ENCODE measurements at places on chromosomes 2 and 18. TPM values are rescaled to one million over a fixed set of nuclear protein-coding genes. Genes with fewer than 3 reads are reported as not detected.

MROH2A gene
- total RNA-seq, result not detected

GRCh38 chr2:74814102-74814501 lies 19.8 kb upstream of the HK2 start:
- no peak overlapping the region for H3K27ac ChIP-seq
- no peak for DNase-seq
- no peaks in the 10 kb centered on the region for H3K36me3 ChIP-seq
- H3K27me3 ChIP-seq, result peaks cover 46% of the 10 kb centered on the region

DNA sequence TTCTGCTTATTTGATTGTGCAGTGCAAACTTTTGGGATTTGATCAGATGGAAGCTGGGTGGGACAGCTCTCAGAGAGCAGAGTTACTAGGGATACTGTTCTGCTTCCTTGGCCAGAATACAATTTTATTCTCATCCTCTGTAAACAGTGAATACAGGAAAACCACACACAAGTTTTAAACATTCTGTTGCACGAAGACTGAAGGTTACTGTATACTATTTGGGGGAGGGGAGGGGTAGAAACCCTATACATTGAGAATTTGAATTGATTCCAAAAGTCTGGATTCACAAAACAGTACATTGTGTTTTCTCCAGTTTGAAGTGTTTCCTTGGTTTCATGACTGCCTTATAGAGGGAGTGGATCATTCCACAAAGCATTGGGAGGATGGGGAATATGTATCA lies 149.9 kb downstream of the SETBP1 start:
- DNase-seq, result no peak
- peaks cover 4% of the 10 kb centered on the region for H3K36me3 ChIP-seq
- no peak overlapping the region for H3K4me3 ChIP-seq
- H3K27ac ChIP-seq, result peak overlapping the region; percentile 94

DNA sequence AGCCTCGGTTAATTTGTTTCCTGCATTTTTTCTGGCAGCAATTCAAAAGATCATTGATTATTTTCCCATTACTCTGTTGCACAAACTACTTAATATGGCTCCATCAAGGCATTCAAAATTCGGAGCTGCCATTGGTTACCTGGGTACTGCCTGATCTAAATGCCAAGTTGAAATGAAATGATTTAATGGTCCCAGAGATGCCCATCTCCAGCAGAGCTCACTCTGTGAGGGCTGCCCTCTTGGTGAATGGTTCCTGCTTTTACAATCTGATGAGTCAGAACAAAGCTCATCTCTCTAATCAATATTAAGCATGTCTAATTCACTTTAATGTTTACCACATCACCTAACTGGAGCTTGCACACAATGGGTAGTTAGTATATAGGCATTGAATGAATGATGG lies 126.1 kb downstream of the CTNNA2 start:
- H3K36me3 ChIP-seq, result no peaks in the 10 kb centered on the region
- no peak overlapping the region for H3K4me3 ChIP-seq
- H3K4me1 ChIP-seq, result no peaks in the 10 kb centered on the region

DNA sequence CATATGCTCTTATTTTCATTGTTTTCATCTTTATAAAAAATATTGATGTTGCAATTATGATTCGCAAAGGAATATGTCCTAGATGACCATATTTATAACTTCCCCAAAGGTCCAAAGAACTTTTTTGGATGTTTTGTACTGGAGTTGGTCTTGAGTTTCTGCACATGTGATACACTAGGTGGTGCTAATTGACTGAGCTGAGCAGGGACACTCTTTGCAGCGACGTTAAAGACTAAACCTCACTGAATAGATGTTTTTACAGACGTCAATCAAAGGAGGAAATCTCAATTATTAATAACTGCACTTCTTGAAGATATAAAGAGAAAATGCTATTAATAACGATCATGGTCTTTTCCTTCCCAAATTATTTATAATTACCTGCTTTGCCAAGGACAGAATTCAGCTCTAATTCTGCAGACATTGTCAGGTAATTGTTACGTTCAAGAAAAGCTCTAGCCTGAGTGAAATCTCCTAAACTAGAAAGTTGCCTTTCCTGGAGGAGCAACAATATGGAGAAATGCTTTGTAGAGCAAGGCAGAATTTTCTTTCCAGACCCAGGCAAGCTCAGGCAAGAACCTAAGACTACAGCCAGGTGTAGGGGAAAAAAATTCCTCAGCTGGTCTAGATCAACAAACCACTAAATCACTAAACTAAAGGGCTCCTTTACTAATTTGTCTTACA lies 119.3 kb upstream of the RBBP8 start:
- no peak overlapping the region for H3K27ac ChIP-seq
- DNase-seq, result no peak
- H3K27me3 ChIP-seq, result peaks cover 30% of the 10 kb centered on the region
- no peaks in the 10 kb centered on the region for H3K4me1 ChIP-seq

DNA sequence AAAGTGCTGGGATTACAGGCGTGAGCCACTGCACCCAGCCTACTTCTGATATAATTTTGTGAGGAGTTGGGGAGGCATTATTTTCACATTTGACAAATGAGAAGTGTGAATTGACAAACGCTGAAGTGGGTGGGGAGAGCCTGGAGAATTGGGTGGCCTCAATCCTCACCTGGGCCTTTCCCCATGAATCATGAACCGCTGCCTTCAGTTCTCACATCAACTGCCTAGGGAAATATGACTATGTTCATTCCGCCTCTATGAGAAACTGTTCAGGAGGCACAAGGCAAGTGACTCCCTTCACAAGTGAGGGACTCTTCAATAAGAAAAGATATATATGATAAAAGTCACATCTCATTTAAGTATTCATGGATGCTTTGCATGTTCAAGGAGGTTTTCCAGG lies 96.6 kb upstream of the RND3 start:
- no peaks in the 10 kb centered on the region for H3K27me3 ChIP-seq
- no peak for DNase-seq
- no peaks in the 10 kb centered on the region for H3K36me3 ChIP-seq
- H3K27ac ChIP-seq, result no peak overlapping the region
- H3K4me1 ChIP-seq, result peaks cover 29% of the 10 kb centered on the region

GRCh38 chr2:31428001-31428418 lies 13.5 kb upstream of the XDH start:
- H3K27ac ChIP-seq, result no peak overlapping the region
- no peak for DNase-seq
- no peaks in the 10 kb centered on the region for H3K36me3 ChIP-seq
- H3K4me1 ChIP-seq, result peaks cover 6% of the 10 kb centered on the region
- no peaks in the 10 kb centered on the region for H3K27me3 ChIP-seq

DNA sequence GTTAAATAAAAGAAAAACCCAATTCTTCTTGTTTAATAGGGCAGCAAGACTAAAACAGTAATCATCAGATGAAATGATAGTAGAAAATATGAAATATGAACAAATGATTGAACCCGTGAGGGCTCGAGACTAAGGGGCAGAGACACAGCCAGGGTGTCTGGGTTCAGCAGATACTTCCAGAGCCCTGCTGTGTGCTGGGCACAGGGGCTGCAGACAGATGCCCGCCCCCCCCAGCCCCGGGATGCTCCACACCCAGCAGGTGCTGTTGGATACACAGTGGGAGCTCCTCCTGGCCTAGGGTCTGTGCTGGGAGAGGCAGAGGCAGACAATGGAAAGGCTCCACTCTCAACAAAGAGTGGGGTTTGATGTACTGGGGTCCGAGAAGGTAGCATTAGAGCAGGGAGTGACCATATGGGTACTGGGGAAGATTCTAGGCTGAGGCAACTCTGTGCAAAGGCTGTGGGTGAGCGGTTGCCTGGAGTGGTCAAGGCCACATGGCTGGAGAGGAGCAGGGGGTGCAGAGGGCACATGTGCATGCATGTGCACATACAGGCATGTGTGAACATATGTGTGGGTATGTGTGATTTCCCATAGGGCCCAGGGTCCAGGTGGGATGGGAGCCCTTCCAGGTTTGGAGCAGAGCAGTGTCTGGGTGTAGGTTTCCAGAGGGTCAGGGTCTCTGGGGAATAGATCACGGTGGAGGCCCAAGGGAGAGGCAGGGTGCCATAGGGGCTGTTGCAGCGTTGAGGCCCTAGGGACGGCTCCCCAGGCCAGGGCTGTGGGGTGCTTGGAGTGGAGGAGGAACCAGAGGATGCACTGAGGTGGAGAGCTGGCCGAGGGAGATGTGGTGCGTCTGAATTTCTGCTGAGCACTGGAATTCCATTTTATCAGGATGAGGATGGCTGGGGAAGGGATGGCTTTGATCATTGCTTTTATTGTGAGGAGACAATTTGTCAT lies 36.7 kb downstream of the LDLRAD4 start:
- no peak overlapping the region for H3K4me3 ChIP-seq
- H3K27me3 ChIP-seq, result peaks cover 16% of the 10 kb centered on the region
- no peak overlapping the region for H3K27ac ChIP-seq

DNA sequence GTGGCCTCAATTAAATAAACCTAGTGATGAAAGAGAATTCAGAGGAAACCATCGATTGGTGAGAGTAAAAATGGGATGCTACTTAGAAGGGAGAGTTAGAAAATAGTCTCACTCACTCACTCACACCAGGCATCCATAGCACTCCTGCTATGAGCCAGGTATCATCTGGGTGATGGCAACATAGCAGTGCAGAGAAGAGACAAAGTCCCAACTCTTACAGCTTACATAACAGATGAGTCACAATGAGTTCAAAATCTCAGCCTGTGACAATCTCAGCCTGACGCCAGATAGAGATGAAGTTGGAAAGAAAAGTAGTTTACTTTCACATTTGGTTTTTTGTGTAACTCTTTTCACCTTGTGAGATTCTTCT lies 55.4 kb upstream of the THOC1 start:
- H3K4me1 ChIP-seq, result peaks cover 53% of the 10 kb centered on the region
- H3K4me3 ChIP-seq, result no peak overlapping the region
- H3K36me3 ChIP-seq, result peaks cover 9% of the 10 kb centered on the region
- peak overlapping the region; percentile 82 for H3K27ac ChIP-seq
- H3K27me3 ChIP-seq, result no peaks in the 10 kb centered on the region

ALK gene
- total RNA-seq, result not detected

DNA sequence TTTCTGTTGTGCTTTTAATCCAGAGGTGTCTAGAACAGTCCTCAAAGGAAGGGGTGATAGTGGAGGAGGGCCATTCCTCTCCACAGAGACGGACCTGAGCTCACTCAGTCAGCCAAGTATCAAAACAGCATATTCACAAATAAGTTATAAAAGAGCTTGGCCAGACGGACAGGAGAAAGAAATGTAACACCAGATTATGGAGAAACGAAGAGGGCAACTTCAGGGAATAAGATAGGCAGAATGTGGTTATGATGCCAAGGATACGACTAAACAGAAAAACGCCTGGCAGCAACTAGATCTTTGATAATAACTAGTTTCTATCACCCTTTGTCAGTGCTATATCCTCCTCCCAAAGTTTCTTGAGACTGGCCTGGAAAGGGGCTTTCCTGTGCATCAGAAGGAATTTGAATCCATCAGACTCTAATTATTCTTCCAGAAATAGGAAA lies 42.5 kb downstream of the MAP4K3 start:
- no peaks in the 10 kb centered on the region for H3K27me3 ChIP-seq
- DNase-seq, result no peak
- no peak overlapping the region for H3K4me3 ChIP-seq

DNA sequence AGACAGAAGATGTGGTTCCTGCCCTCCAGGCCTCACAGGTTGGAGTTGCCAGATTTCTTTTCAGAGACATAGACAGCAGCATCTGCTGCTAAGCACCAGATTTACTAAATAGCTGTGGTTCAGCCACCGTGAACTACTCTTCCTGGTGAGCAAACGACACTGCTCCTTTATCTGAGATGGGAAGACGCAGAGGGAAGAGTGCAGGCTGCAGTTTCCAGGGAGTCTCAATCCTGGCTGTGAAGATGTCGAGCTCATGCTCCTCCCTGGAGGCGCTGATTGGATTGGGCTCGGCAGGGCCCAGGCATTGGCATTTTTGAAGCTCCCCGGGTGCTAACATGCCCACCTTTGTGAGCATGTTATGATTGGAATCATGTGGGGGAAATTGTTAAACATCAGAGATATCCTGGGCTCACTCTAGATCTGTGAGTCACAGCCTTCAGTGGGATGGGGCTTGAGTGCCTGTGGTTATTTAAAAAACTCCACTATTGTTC lies 314.8 kb downstream of the TSN start:
- H3K27me3 ChIP-seq, result no peaks in the 10 kb centered on the region
- no peaks in the 10 kb centered on the region for H3K4me1 ChIP-seq
- no peak overlapping the region for H3K4me3 ChIP-seq
- no peaks in the 10 kb centered on the region for H3K36me3 ChIP-seq

GRCh38 chr18:77123320-77124231 lies 9.0 kb downstream of the MBP start:
- DNase-seq, result no peak
- no peak overlapping the region for H3K27ac ChIP-seq
- no peak overlapping the region for H3K4me3 ChIP-seq
- no peaks in the 10 kb centered on the region for H3K27me3 ChIP-seq

DNA sequence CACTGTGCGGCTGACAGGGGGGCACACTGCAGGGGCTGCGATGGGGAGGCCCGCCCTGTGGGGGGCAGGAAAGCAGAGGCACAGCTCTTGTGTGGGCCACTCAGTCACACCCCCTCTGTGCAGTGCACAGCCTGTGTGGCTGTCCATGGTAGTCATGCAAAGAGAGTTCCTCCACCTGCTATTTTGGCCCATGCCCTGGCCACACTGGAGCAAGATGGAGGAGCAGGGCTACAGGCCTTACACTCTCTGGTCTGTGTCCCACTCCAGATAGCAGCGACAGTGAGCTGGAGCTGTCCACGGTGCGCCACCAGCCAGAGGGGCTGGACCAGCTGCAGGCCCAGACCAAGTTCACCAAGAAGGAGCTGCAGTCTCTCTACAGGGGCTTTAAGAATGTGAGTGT lies 28.5 kb upstream of the FAHD2A start:
- no peak for DNase-seq
- peaks cover 14% of the 10 kb centered on the region for H3K27me3 ChIP-seq
- H3K4me3 ChIP-seq, result no peak overlapping the region
- no peaks in the 10 kb centered on the region for H3K36me3 ChIP-seq
- no peaks in the 10 kb centered on the region for H3K4me1 ChIP-seq
- H3K27ac ChIP-seq, result no peak overlapping the region

GRCh38 chr2:62102402-62102920 lies 93.5 kb upstream of the B3GNT2 start:
- no peak for DNase-seq
- peaks cover 1% of the 10 kb centered on the region for H3K36me3 ChIP-seq
- no peaks in the 10 kb centered on the region for H3K4me1 ChIP-seq
- no peak overlapping the region for H3K27ac ChIP-seq

RIOK3 gene
- total RNA-seq, result 54.7 TPM

Measured in osteocyte (in vitro differentiated cells).